Cardiac ventricle fibroblast (primary cell): ENCODE measurements at places on chromosomes 5 and 9. TPM values are rescaled to one million over a fixed set of nuclear protein-coding genes. Genes with fewer than 3 reads are reported as not detected.

SH3TC2 gene
- 0.24 and 0.37 TPM in 2 replicates for total RNA-seq

SV2C gene
- total RNA-seq, result not detected in 2 replicates

SPINK4 gene
- total RNA-seq, result not detected in 2 replicates

RICTOR gene
- 8.5 and 9.8 TPM in 2 replicates for total RNA-seq

IFNA13 gene
- not detected in 2 replicates for total RNA-seq

PCDHGA5 gene
- 3.0 and 3.1 TPM in 2 replicates for total RNA-seq
